ENCODE measurements at places on chromosomes 7 and 10.
A peak's percentile ranks its signal among the peaks of the same experiment; 100 is the strongest.

DNA sequence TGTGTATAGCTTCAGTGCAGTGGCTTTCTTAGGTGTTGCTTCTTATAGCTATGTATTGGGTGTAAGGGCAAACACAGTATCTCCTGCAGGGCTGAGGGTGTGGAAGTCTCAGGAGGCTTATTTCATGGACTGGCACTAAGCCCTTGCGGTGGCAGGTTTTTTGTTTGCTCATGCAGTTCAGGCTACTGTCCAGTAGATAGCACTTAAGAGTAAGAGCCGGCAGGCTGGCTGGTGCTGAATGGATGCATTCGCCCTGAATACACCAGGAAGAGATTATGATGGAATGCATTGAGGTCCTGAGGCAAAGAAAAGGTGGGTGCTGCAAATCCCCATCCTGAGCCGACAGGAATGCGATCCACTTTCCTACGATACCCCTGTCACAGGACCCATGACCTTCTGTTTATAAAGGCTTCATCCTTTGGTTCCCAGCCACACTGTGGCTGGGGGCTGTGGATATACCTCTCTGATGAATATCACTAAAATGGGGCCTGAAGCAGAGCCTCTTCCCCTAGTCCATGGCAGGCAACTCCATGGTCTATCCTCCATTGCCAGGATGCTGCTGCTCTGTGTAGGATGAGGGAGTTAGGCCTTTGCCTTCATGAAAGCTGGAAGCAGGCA is 44.9 kb downstream of the ANXA8 start:
- no peak for DNase-seq

DNA sequence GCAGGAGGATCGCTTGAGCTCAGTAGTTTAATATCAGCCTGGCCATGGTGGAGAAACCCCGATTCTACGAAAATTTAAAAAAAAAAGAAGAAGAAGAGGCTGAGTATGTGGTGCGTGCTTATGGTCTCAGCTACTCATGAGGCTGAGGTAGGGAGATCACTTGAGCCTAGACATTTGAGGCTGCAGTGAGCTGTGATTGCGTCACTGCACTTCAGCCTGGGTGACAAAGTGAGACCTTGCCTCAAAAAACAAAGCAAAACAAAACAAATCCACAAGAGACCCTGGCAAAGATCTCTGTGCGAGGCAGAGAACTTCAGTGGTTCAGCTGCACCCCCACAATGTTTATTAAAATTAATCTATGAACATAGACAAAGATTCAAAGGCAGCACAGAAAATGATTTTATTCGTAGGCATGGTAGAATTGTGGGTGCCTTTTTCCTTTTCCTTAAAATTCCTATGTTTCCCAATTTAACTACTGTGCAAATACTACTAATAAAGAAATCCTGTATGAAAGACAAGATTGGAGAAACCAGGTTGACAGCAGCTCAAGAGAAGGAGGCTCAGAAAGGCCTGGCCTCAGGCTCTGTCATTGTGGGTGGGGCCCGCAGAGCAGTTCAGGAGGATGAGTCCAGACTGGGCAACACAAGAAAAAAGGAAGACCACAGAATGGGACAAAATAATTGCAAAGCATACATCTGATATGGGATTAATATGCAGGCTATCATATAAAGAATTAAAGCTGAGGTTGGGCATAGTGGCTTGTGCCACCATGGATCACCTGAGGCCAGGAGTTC is 24.5 kb upstream of the PURB start:
- no peak for DNase-seq

DNA sequence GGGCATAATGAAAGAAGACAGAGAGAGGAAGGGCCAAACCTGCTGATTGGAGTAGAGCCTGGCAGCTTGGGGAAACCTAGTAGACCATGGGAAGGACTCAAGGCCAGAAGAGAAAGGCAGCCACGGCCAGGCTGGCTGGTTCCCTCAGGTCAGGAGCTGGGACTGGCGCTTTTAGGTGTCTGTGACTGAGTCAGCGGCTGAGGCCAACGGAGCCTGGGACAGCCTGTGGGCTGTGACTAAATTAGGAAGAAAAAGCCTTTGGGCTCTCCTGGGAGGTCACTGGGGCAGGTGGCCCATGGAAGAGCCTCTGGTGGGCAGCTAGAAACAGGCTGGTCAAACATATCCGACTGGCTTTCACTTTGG is 108.9 kb upstream of the PDCD4 start:
- no peak for DNase-seq

- peak; percentile 13 for DNase-seq
Observed at GRCh38 chr7:7565746-7566650, 686 bp upstream of the MIOS start.

- DNase-seq: no peak
Observed at GRCh38 chr7:7236041-7236440, 53.7 kb downstream of the C1GALT1 start.

DNA sequence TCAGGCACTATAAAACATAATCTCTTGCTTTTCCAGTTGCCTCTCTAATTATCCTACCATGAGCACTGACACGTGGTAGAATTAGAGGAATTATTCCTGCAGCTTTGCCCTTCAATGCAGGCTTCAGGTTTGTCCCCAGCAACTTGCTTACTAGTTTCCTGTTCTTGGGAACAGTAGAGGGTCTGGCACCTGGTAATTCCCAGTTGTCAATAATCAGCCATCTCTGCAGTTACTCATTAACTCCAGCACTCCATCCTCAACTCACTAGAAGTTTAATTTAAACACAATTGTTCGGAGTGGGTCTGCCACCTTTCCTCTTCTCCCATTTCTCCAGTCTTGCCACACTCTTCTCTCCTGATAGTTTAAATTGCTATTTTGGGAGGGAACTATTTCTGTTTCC is 324.3 kb upstream of the KIAA1217 start:
- no peak for DNase-seq

DNA sequence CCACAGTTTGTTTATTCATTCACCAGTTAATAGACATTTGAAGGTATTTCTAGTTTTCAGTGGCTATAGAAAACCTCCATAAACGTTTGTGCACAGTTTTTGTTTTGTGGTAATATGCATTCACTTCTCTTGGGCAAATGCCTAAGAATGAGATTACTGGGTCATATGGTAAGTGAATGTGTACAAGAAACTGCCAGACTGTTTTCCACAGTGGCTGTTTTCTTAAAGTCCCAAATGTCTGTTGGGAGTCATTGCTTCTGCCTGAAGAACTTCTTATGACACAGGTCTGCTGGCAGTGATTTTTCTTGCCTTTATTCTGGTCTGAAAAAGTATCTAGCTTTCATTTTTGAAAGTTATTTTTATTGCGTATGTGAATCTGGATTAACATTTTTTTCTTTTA is 35.5 kb downstream of the NHLRC2 start:
- no peak for DNase-seq

GRCh38 chr10:110502851-110503301 is 5.2 kb downstream of the DUSP5 start:
- no peak for DNase-seq

- no peak for DNase-seq
Observed at GRCh38 chr10:86182150-86182549, 184.4 kb downstream of the GRID1 start.

DNA sequence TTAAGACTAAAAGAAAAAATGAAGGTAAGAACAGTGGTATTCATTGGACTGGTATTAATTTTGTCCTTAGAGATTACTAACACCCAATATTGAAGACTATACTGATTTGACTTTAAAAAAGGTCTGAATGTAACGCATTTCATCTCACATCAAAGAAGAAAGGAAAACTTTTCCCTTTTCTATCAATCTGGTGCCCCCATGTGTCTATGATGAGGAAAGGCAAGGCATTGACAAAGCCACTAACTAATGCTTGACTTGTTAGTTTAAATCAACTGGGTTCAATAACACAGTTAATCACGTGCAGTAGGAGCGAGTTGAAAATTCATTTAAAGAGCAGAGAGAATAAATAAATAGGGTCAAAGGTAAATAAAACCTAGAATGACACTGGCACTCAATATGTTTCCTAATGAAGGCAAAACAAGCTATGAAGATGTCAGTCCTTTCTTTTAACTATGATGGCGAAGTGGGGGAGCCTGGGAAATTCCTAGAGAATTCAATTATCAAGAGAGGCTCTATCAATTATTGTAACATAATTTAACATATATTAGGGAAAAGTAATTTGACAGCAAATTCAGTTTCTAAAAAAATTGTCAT is 180.9 kb downstream of the ANK3 start:
- no peak for DNase-seq

DNA sequence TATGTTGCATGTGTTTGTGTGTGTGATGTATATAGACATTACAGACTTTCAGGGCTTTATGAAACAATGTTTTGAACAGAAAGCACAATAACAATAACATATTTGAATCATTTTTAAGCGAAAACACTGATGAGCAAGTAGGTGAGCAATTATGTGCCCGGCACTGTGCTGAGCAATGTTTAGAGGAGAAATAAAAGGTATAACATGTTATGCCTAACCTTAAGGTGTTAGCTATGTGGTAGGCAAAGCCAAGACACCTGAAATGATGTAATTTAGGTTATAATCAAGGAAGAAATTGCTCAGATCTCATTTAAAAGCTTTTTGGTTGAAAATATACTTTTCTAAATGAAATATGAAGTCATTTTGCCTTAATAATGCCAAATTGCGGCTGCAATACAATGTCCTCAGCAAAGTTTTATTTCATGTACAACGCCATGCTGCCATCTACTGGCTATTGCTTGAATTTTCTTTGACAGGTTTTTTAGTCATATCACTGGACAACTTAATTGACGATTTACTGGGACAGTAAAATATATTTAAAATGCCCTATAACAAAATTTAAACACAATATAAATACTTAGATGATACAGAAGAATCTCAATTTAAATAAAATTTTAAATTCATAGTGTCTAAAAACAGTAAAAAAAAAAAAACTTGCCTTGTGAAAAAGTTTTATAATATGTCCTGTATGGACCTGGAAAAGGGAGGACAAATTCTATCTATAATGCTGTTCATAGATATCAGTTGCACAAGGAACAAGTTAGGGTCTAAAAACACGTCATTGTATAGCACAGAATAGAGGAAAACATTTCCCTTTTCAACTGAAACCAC is 131.1 kb upstream of the CDK1 start:
- DNase-seq: peak; percentile 31

- no peak for DNase-seq
Observed at GRCh38 chr10:3312403-3312940, 139.9 kb upstream of the PITRM1 start.

- DNase-seq: peak; percentile 33
Observed at GRCh38 chr10:930625-931325, 730 bp downstream of the LARP4B start.

- DNase-seq: peak; percentile 20
Observed at GRCh38 chr7:70354409-70355169, 756.3 kb downstream of the AUTS2 start.

DNA sequence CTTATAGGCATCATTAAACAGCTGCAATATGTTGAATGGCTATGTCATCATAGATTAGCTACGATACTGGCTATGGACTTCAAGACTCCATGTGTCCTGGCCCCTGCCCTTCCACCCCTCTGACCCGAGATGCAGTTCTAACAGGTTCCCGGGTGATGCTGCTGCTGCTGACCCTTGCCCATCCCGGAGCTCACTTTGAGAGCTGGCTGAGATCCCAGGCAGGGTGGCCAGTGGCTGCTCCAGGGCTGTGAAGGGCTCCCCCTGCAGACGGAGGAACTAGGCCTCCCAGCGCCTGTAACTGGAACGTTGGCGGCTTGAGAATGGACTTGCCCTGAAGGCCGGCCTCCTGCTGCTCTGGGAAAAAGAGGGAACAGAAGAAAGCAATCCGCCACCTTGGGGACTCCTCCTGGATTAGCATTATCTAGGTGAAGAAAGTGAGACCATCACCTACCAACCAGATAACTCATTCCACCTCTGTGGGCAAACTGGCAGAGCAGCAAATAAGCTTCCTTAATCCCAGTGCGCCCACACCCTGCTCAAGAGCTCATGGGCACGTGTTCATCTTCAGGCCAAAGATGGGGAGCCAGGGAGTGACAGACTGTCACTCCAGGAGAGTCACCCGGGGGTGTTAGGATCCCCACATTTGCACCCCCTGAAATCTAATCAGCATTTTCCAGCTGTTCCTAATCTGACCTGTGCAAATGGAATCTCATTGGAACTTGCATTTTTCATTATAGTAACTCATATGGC is 56.8 kb downstream of the PARP12 start:
- no peak for DNase-seq

GRCh38 chr10:69968830-69969229 is 83.8 kb upstream of the MACROH2A2 start:
- no peak for DNase-seq
